Stomach (tissue), 19 donors: ENCODE measurements at places on chromosomes 5 and 9.
A peak's percentile ranks its signal among the peaks of the same experiment; 100 is the strongest.

GRCh38 chr5:6182271-6182815 is 196.0 kb downstream of the MED10 start:
- no peaks in the 10 kb centered on the region for H3K27me3 ChIP-seq
- no peaks in the 10 kb centered on the region for H3K4me1 ChIP-seq
- H3K4me3 ChIP-seq: no peak overlapping the region
- H3K36me3 ChIP-seq: no peaks in the 10 kb centered on the region
- H3K27ac ChIP-seq: no peak overlapping the region
- no peak for DNase-seq

DNA sequence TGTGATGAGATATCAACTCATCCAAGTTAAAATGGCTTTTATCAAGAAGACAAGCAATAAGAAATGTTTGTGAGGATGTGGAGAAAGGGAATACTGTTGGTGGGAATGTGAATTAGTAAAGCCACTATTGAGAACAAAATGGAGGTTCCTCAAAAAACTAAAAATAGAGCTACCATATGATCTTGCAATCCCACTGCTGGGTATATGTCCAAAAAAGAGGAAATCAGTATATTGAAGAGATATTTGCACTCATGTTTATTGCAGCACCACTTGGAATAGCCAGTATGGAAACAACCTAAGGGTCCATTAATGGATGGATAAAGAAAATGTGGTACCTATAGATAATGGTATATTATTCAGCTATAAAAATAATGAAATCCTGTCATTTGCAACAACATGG is 25.1 kb downstream of the PPIP5K2 start:
- DNase-seq: no peak
- no peak overlapping the region for H3K27ac ChIP-seq

GRCh38 chr5:31479706-31480105 is 52.2 kb downstream of the DROSHA start:
- DNase-seq: no peak
- no peak overlapping the region for H3K27ac ChIP-seq
- peaks cover 11% of the 10 kb centered on the region for H3K4me1 ChIP-seq
- no peak overlapping the region for H3K4me3 ChIP-seq

- peaks cover 6% of the 10 kb centered on the region for H3K27me3 ChIP-seq
- no peak overlapping the region for H3K4me3 ChIP-seq
- DNase-seq: no peak
These were observed 202.1 kb downstream of the MED10 start for GRCh38 chr5:6176102-6176693.

GRCh38 chr9:35609820-35610163 is 4.7 kb downstream of the TESK1 start:
- no peak overlapping the region for H3K4me3 ChIP-seq
- H3K27me3 ChIP-seq: no peaks in the 10 kb centered on the region
- H3K4me1 ChIP-seq: peaks cover 19% of the 10 kb centered on the region
- peaks cover 26% of the 10 kb centered on the region for H3K36me3 ChIP-seq
- no peak overlapping the region for H3K27ac ChIP-seq
- no peak for DNase-seq

DNA sequence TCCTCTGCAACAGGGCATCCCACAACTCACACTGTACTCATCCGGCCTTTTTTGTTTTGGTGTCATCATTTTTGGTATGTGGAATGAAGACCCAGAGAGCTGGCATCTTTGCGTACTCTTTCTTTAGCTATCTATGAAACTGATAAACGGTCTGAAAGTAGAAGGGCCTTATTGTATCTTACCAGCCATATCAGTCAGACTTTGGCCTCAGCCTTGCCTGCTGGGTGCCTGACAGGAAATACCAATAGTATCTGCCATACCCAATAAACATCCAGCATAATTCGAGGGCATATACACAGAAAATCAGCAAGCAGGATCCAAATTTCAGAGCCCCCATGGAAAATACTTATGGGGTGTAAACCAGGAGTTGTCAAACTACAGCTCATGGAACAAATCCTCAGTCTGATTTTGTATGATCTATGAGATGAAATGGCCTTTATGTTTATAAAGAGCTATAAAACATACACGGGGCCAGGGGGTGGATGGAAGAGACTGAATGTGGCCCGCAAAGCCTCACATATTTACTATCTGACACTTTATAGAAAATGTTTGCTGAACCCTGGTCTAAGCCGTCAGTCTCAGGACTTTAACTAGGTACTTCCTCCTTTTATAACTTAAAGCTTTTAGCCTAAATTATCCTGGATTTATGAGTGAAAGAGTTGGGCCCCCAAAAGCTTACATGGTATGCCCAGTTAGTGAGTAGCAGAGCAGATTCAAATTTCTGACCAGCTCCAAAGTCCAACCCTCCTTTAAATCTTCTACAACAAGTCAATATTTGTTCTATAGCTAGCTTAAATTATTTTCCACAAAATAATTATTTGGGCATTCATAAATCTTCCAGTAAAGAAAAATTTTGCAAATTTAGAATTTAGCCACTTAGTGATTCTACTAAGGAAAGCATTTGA is 308.0 kb upstream of the PUM3 start:
- no peaks in the 10 kb centered on the region for H3K36me3 ChIP-seq
- H3K4me3 ChIP-seq: no peak overlapping the region
- no peak for DNase-seq
- no peaks in the 10 kb centered on the region for H3K4me1 ChIP-seq
- H3K27ac ChIP-seq: no peak overlapping the region

GRCh38 chr9:121537283-121537682 is 37.6 kb upstream of the GGTA1 start:
- H3K27me3 ChIP-seq: no peaks in the 10 kb centered on the region
- no peaks in the 10 kb centered on the region for H3K36me3 ChIP-seq
- H3K4me1 ChIP-seq: peaks cover 4% of the 10 kb centered on the region
- H3K27ac ChIP-seq: no peak overlapping the region

DNA sequence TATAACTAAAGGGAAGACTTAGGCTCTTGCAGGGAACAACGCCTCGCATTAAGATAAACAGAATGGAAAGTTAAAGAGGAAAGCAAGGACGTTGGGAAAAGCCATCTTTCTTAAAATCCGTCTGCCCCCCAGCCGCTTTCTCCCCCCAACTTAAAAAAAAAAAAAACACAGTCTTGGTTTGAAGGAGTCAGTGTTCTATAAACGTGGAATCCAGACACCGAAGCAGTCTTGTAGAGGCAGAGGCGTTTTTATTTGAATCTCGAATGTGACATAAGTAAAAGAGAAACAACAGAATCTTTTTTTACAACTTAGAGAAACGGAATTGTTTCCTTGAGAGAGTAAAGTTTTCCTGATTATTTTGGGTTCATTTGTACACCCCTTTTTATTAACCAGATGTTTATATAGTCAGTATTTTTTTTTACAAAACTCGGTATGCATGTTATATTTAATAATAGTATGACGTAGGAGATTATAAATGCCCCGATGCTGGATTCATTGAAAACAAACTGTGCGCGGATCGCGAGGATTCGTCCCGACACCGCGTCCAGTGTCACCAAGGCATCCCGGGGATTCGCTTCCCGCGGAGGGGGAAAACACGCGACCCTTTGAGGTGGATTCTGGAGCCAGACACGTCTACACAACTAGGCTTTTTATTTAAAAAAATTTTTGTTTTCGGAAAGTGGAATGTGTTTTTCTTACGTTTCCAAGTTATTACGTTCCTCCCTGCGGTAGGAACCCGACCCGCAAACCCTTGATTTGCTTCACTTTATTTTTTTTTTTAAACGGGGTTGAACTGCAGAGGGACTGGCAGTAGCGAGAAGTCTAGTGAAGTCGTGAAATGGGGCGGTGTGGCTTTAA is 6.7 kb downstream of the PTCH1 start:
- H3K27me3 ChIP-seq: no peaks in the 10 kb centered on the region
- H3K36me3 ChIP-seq: no peaks in the 10 kb centered on the region
- peak overlapping the region; percentile 96 for H3K27ac ChIP-seq

- H3K4me3 ChIP-seq: no peak overlapping the region
- H3K27ac ChIP-seq: no peak overlapping the region
- no peak for DNase-seq
- no peaks in the 10 kb centered on the region for H3K27me3 ChIP-seq
These were observed 26.4 kb downstream of the C9orf43 start for GRCh38 chr9:113436728-113437515.

GRCh38 chr5:53008751-53009150 is 19.6 kb downstream of the ITGA2 start:
- no peak overlapping the region for H3K4me3 ChIP-seq
- H3K27ac ChIP-seq: no peak overlapping the region
- H3K4me1 ChIP-seq: no peaks in the 10 kb centered on the region
- no peaks in the 10 kb centered on the region for H3K36me3 ChIP-seq
- DNase-seq: no peak

DNA sequence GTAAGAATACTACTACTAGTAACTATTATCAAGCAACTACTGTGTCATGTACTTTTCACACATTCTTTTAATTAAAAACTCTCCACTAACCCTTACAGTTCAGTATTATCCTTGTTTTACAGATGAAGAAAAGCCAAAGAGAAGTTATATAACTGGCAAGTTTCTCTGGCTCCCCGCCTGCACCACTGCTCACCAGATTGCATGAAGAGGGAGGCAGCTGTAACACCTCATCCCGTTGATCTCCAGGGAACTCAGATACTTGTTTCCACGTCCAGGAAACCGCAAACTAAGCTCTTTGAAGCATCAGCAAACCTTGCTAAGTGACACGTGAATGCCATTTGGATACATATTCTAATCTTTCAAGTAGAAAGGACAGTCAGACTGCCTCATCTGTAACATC is 70.3 kb downstream of the RIGI start:
- no peaks in the 10 kb centered on the region for H3K4me1 ChIP-seq
- H3K4me3 ChIP-seq: no peak overlapping the region
- H3K27me3 ChIP-seq: no peaks in the 10 kb centered on the region
- DNase-seq: no peak
- H3K36me3 ChIP-seq: peaks cover 23% of the 10 kb centered on the region
- peak overlapping the region; percentile 8 for H3K27ac ChIP-seq

- no peaks in the 10 kb centered on the region for H3K36me3 ChIP-seq
- H3K27me3 ChIP-seq: no peaks in the 10 kb centered on the region
- peaks cover 28% of the 10 kb centered on the region for H3K4me1 ChIP-seq
- DNase-seq: peak; percentile 51
These were observed 147.1 kb upstream of the SLC12A2 start for GRCh38 chr5:127936439-127936972.

- H3K27ac ChIP-seq: peak overlapping the region; percentile 38
- H3K4me3 ChIP-seq: no peak overlapping the region
- no peaks in the 10 kb centered on the region for H3K36me3 ChIP-seq
- H3K27me3 ChIP-seq: no peaks in the 10 kb centered on the region
- DNase-seq: no peak
These were observed 10.7 kb upstream of the PTGR1 start for GRCh38 chr9:111610149-111610548.

GRCh38 chr5:80503641-80504040 is 15.7 kb downstream of the FAM151B start:
- H3K27ac ChIP-seq: no peak overlapping the region
- H3K4me3 ChIP-seq: no peak overlapping the region
- no peaks in the 10 kb centered on the region for H3K36me3 ChIP-seq
- DNase-seq: no peak
- no peaks in the 10 kb centered on the region for H3K27me3 ChIP-seq
- no peaks in the 10 kb centered on the region for H3K4me1 ChIP-seq

DNA sequence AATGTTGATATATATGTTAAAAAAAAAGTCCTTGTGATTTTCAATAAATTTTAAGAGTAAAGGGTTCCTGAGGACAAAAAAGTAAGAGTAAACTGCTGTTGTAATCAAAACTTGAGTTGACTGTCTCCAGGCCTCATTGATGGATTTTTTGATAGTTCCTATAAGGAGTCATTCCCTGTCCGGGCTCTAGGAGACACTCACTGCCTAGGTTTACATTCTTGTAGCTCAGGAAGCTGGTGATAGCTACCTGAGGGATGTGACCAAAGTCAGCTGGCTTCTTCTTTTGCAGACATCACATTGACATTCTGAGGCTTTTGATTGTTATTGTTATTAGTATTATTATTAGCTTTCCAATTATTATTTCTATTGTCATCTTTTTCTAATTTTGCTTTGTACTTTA is 116.5 kb upstream of the FBXL7 start:
- no peaks in the 10 kb centered on the region for H3K4me1 ChIP-seq
- H3K36me3 ChIP-seq: no peaks in the 10 kb centered on the region
- H3K27me3 ChIP-seq: no peaks in the 10 kb centered on the region
- no peak overlapping the region for H3K4me3 ChIP-seq
- no peak overlapping the region for H3K27ac ChIP-seq

DNA sequence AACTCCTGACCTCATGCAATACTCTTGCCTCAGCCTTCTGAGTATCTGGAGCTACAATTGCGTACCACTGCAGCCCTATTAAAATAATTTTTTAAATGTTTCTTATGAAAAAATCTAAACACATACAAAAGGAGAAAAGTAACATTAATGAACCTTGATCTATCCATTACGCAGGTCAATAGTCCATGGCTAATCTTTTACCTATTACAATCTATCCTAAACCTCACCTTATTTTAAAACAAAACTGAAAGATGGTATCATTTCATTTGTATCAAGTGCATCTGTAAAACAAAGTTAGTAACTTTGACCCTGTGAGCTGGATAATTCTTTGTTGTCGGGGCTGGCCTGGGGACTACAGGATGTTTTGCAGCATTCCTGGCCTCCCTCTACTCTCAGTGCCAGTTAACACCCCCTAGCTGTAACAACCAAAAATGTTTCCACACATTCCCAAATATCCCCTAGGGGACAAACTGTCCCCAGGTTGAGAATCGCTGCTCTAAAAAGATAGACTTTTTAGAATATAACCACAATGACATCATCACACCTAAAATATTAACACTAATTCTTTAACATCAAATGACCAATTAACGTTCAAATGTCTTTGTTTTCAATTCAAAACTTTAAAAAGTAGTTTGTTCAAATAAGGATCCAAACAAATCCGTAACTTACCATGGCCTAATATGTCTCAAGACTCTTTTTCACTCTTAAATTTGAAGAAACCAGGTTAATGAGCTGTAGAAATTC is 54.8 kb downstream of the RNF38 start:
- H3K27ac ChIP-seq: no peak overlapping the region
- no peaks in the 10 kb centered on the region for H3K4me1 ChIP-seq
- peaks cover 35% of the 10 kb centered on the region for H3K36me3 ChIP-seq
- no peak overlapping the region for H3K4me3 ChIP-seq

DNA sequence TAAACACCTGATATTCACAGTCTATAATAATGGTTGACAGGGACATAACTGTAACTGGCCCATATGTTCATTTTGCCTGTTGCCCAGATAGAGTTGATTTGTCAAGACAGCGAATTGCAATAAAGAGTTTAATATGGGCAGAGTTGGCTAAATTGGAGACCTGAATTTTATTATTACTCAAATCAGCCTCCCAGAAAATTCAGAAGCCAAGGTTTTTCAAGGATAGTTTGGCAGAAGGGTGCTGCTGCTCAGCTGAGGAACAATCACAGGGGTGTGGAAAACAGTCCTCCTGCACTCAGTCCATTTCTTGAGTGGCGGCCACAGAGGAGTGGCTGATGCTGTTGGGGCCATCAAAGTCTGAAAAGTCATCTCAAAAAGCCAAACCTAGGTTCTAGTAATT is 19.0 kb downstream of the ANXA2R start:
- no peak overlapping the region for H3K27ac ChIP-seq
- DNase-seq: no peak
- H3K4me3 ChIP-seq: no peak overlapping the region
- H3K4me1 ChIP-seq: peaks cover 19% of the 10 kb centered on the region

- H3K27ac ChIP-seq: no peak overlapping the region
- peaks cover 6% of the 10 kb centered on the region for H3K4me1 ChIP-seq
- H3K27me3 ChIP-seq: no peaks in the 10 kb centered on the region
- DNase-seq: no peak
These were observed 67.7 kb downstream of the NDFIP1 start for GRCh38 chr5:142176255-142176654.
